ENCODE measurements at places on chromosomes 6 and 20.

GRCh38 chr20:51062065-51062464, 39.2 kb upstream of the KCNG1 start:
- H3K27ac ChIP-seq, result no peak overlapping the region
- no peaks in the 10 kb centered on the region for H3K36me3 ChIP-seq
- H3K27me3 ChIP-seq, result peaks cover 24% of the 10 kb centered on the region

GRCh38 chr6:11833626-11834592, 55.3 kb upstream of the ADTRP start:
- no peak overlapping the region for H3K27ac ChIP-seq
- no peaks in the 10 kb centered on the region for H3K27me3 ChIP-seq
- peaks cover 4% of the 10 kb centered on the region for H3K36me3 ChIP-seq

DNA sequence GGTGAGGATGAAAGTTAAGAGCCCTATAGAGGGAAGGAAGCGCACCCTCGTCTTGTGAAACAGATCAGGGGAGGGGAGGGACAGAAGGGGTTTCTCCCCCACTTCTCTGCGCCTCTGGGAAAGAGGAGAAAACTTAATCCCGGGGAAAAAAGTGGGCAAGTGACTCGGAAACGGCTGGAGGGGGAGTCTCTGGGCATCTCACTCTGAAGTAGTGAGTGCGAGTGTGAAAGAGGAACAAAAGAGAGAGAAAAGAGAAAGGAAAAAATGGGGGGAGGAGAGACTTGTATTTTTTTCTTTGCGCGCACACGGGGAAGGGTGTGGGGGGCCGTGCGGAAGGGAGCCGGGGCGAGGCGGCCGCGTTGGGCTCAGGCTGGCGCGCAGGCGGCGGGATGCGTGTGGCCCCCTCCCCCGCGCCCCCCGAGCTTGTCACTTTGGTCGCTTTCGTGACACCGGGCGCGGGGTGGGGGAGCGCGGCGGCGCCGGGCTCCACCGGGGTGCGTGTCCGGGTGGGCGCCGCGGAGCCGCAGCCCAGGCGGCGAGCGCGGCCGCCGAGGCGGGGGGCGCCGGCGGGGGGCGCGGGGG, 454 bp downstream of the L3MBTL3 start:
- peak overlapping the region; percentile 95 for H3K27ac ChIP-seq
- H3K36me3 ChIP-seq, result peaks cover 1% of the 10 kb centered on the region
- peaks cover 11% of the 10 kb centered on the region for H3K4me1 ChIP-seq
- peak overlapping the region; percentile 95 for H3K4me3 ChIP-seq
- DNase-seq, result no peak
- no peaks in the 10 kb centered on the region for H3K27me3 ChIP-seq

- peaks cover 52% of the 10 kb centered on the region for H3K4me1 ChIP-seq
- no peak for DNase-seq
- H3K4me3 ChIP-seq, result no peak overlapping the region
- H3K27ac ChIP-seq, result peak overlapping the region; percentile 88
- no peaks in the 10 kb centered on the region for H3K27me3 ChIP-seq
- H3K36me3 ChIP-seq, result no peaks in the 10 kb centered on the region
Measured at GRCh38 chr6:89479897-89480296, 46.9 kb downstream of the ANKRD6 start.

DNA sequence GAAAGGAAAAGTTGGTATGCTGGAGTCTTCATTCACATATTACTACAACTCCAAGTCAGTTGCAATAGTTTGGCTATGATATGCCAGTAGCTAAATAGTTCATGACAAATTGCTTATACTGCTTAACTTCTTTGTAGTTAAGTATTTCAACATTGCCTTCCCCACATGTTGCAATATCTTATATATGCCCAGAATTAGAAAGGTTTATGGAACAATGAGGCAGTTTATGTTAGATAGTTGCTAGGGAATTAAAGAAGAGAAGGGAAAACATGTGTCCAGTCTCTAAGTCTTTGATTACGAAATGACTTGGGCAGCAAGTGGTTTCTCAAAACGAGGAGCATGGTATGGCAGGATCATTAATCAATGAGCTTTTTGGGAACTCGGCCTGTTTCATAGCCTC, 145.8 kb downstream of the PLCB4 start:
- peaks cover 24% of the 10 kb centered on the region for H3K4me1 ChIP-seq
- DNase-seq, result no peak
- H3K27me3 ChIP-seq, result no peaks in the 10 kb centered on the region
- no peaks in the 10 kb centered on the region for H3K36me3 ChIP-seq
- no peak overlapping the region for H3K4me3 ChIP-seq

GRCh38 chr6:169171951-169172350, 81.7 kb downstream of the THBS2 start:
- no peaks in the 10 kb centered on the region for H3K27me3 ChIP-seq
- peaks cover 72% of the 10 kb centered on the region for H3K4me1 ChIP-seq
- peaks cover 24% of the 10 kb centered on the region for H3K36me3 ChIP-seq

GRCh38 chr6:165794179-165794601, 131.1 kb upstream of the PDE10A start:
- H3K27ac ChIP-seq, result no peak overlapping the region
- DNase-seq, result no peak
- H3K36me3 ChIP-seq, result no peaks in the 10 kb centered on the region
- H3K4me3 ChIP-seq, result no peak overlapping the region
- H3K4me1 ChIP-seq, result peaks cover 4% of the 10 kb centered on the region
- no peaks in the 10 kb centered on the region for H3K27me3 ChIP-seq

DNA sequence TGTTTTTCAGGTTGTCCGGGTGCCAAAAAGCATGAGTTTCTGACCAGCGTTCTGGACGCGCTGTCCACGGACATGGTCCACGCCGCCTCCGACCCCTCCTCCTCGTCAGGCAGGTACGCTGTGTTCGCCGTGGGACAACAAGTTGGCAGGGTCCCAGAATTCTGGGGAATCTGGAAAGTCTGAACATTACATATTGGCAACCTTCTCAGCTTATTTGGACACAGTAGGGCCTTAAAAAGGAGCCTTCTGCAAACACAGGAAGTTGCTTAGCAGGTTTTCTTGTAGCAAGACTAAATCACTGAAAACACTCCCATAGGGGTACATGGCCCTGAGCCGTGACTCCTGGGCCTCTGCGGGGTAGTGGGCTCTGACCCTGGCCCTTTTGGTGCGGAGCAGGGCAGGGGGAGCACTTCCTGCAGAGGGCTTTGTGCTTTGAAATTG, 209.7 kb downstream of the SMOC2 start:
- no peak overlapping the region for H3K27ac ChIP-seq
- no peak overlapping the region for H3K4me3 ChIP-seq
- peaks cover 13% of the 10 kb centered on the region for H3K27me3 ChIP-seq
- no peak for DNase-seq

- H3K4me3 ChIP-seq, result no peak overlapping the region
- peaks cover 9% of the 10 kb centered on the region for H3K36me3 ChIP-seq
- H3K4me1 ChIP-seq, result peaks cover 65% of the 10 kb centered on the region
- no peak for DNase-seq
- no peaks in the 10 kb centered on the region for H3K27me3 ChIP-seq
Measured at GRCh38 chr6:158408552-158409130, 96.4 kb downstream of the TULP4 start.
